EL (cell line): ENCODE measurements at places on chromosomes 1 and 21.
A peak's percentile ranks its signal among the peaks of the same experiment; 100 is the strongest.

GRCh38 chr1:230109895-230110667 is 43.0 kb downstream of the GALNT2 start:
- DNase-seq = no peak

DNA sequence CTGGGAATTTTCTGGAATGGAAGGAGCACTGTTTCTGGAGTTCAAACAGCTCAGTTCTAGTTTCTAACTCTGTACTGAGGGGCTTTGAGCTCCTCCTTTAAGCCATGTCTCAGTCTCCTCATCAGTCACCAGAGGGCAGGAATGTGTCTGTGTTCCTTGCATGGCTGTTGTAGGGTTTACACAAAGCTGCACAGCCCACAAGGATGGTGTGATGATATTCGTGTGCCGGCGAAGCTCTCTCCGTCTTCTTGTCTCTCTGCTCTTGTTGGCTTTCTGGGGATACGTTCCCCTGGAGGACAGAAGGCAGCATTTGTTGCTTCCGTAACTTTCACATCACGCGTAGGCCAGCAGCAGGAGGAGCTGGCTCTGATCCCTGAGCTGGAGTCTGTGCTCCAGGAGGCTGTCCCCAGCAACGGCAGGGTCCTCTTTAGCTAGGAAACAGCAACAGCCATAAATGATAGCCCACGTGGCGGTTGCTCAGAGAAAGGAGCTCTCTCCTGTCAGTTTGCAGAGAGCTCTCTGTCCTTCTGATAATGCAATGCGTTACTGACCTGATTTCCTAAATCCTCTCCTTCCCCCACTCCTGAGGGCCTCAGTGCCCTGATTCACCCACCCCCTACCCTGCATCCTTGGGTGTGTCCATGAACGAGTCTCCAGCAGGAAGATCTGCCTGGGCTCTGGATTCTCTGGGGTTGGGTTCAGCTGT is 189.2 kb upstream of the VAMP3 start:
- DNase-seq = no peak

DNA sequence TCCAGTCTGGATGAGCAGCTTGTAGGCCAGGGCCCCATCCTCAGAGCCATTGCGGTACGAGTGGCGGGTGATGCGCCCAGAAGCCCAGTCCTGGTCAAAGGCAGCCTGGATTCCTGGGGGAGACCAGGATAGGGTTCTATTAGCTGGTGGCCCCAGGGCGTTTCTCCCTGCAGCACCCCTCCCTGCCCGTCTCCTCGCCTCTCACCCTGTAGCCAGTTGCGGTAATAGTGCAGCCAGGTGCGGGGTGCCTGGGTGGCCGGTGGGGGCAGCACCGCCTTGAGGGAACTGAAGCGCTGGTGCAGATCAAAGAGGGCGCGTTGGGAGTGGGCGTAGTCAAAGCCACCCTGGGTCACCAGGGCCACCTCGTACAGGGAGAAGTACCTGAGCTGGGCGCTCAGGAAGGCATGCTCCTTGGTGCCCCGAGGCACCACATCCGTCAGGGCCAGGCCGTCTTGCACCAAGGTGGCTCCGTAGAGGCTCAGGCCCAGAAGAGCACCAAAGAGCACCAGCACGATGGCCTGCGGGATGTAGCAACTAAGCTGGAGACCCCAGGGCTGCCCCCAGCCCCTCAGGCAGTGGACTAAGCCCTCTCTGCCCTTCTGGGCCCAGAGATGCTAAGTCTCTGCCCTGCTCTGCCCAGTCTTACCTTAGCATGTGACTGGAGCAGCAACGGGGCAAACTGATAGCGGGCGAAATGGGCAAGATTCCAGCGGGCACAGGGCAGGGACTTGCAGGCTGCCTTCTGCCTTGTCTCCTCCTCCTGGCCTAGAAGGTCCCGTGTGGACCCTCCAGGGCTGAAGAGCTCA is 15.7 kb downstream of the PTCH2 start:
- DNase-seq = no peak

DNA sequence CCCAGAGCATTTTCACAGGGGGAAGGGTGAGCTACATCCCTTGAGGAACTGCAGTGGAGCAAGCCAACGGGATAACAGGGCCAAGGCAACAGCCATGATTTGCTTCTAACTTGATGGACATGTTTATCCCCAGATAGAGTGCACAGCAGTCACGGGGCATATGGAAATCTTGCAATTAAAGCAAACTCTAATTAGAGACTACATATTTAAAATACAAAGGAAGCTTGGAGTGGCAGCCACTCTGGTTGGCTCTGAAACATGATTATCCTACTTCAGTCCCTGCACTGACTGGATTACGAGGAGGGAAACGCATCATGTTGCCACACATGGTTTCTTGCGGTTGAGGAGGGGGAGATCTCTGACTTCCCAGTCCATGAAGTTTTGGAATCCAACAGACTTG is 60.8 kb downstream of the BEND5 start:
- DNase-seq = no peak

GRCh38 chr1:60835649-60836048 is 246.7 kb upstream of the NFIA start:
- no peak for DNase-seq

DNA sequence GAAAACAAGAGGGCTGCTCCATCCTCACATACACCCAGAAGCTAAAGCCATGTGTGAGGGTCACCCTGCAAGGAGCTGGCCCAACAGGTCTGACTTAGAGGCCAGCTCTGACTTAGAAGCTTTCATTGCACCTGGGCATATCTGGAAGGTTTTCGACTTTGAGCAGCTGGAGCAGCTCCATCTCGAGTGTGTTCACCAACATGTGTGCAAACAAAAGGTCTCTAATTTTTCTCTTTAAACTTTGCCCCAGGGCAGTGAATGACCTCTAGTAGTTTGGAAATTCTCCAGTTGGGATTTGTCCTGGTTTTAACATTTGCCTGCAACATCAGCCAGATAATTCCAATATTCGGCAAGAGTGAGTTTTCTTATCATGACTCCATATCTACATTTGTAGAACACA is 108.3 kb downstream of the TNR start:
- no peak for DNase-seq

- DNase-seq = peak; percentile 50
Measured at GRCh38 chr1:81681601-81682266, 119.0 kb upstream of the ADGRL2 start.

DNA sequence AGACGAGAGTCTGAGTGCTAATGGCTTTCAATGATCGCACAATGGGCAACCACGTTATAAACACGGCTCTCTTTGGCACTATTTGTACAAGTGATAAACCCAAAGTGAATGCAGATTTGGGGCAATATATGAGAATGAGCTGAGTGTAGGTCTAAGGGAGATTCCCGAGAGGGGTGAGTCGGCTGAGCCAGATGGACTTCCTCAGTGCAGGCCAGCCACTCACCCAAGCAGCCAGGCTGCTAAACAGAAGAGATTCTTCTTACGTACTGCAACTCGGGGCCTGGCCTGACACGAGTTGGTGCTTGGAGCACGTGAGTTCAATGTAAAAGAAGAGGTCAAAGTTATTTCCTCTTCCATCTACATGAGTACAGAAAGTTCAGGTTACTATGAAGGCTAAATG is 6.2 kb upstream of the MIXL1 start:
- DNase-seq = peak; percentile 22

- DNase-seq = peak; percentile 38
Measured at GRCh38 chr1:150574260-150575071, 4.9 kb downstream of the MCL1 start.

- peak; percentile 74 for DNase-seq
Measured at GRCh38 chr1:211577819-211578639, 932 bp downstream of the SLC30A1 start.

DNA sequence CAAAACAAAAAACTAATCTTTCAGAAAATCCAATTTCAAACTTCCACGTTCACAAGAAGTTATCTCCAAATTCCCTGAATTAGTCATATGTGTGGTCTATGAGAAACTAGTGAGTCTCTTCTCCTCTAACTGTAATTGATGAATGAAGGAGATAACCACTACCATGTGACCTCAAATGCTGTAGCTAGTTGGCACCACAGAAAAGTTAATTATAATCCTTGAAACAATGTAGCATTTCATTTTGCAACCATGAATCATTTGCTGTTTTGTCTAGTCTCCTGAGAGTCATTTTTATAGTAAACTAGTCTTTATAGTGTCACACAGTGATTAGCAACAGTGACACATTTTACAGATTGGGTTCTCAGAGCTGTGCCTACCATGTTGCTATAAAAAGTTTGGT is 287.5 kb downstream of the LRRIQ3 start:
- no peak for DNase-seq

GRCh38 chr1:53501065-53502005 is 42.1 kb downstream of the DMRTB1 start:
- no peak for DNase-seq

DNA sequence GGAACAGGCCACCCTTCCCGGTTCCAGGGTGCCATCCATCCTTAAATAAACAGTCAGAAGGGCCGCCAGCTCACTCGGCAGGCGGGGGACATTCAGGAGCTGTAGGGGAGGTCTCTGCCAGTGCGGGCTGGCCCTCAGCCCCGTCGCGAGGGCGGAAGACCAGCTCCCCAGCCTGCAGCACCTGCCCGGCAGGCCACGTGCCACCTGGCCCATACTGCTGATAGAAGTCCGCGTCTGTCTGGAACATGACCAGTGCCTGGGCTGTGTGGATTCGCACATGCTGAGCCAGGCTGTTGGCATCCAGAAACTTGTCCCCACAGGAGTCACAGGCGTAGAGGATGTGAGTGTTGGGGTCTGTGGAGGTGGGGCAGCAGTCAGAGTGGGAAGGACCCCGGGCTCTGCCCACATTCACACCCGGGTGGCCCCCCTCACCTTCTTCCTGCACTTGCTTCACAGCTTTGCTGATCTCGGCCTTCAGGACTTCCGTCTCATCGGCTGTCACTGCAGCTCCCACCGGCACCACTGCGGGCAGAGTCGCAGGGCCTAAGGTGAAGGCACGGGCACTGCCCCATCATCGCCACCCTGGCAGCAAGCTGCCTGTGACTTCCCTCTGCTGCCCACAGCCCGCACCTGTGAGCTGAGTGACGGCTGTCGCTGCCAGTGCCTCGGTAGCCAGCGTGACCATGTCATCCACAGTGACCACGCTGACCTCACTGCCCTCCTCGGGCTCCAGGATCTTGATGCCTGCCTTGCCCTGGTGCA is 33.8 kb downstream of the ZBTB17 start:
- DNase-seq = no peak

DNA sequence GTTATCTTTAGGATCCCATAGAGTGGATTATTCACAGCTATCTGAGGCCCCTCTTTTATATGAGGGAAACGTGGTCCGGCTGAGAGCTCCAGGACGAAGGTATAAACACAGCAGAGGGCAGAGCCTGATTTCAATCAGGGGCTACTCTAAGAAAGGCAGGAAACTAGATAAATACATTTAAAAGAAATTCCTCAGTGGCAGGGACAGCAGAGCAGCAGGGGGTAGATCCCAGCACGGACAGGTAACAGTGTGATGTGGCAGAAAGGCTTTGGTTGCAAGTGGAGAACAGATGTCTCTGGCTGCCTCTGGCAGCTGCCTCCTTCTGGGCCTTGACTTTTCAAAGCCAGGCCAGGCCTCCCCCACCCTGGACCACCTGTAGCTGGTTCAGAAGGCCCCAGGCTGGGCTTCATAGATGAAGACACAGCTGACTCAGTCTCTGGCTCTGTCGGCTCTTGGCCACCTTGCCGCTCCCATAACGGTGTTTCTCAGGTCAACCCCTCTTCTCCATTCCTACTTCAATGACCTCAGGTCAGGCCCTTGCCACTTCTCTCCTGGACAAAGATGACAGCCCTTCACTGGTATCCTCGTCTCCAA is 43.8 kb downstream of the FAM78B start:
- no peak for DNase-seq

GRCh38 chr1:68145418-68146126 is 86.8 kb downstream of the WLS start:
- DNase-seq = no peak

DNA sequence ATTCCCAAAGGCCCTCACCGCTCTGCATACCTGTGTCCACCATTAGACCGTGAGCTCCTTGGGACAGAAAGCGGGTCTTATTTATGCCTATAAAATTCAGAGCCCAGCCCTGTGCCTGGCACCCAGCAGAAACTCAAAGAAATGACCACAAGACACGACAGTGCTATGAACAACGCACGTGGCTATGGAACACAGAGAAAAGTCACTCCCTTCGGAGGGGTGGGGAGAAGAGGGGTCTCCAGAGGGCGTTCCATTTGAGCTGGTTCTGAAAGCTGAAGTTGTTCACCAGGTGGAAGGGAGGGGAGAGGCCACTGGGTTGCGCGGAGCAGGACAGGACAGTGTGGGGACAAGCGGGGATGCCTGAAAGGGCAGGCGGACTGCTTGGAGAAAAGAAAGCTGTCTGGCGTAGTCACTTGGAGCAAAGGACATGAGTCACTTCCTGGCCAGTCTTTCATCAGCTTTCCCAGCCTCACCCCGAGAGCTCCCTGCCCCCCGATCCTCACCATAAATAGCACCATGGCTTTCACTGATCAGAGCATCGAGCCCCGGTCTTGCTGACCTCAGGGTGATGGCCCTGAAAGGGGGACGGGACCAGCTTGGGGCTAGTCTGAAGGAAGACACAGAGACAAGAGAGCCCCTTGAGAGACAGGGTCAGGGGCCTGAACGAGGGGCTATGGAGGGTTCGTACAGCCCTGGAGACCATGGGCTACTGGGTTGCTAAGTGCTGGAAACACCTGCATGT is 28.5 kb downstream of the ECE1 start:
- peak; percentile 97 for DNase-seq

DNA sequence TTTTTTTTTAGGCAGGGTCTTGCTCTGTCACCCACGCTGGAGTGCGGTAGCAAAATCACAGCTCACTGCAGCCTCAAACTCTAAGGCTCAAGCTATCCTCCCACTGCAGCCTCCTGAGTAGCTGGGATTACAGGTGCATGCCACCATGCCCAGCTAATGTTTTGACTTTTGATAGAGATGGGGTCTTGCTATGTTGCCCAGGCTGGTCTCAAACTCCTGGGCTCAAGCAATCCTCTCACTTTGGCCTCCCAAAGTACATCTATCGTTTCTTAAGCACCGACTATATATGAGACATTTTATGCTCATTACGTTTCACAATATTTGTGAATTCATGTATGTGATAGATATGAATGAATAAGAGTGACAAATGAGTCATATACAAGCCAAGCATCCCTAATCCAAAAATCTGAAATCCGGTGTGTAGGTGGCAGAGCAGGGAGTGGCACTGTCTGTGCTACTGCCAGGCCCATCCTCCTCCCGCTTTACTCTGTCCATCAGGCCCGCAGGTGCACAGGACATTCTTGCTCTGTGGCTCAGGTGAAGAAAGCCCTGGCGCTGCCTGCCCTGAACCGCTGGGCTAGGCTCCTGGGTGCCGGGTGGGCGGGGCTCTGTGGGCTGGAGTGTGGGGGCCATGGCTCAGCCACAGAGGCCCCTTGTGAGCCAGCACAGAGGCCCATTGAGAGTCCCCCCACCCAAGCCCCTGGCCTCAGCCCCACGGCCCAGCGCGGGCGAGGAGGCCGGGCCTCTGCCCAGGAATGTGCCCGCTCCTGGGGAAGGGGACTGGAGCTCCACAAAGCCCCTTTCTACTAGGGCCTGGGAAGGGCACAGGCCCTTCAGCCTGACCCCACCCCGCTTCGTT is 45.3 kb downstream of the HSPG2 start:
- no peak for DNase-seq

DNA sequence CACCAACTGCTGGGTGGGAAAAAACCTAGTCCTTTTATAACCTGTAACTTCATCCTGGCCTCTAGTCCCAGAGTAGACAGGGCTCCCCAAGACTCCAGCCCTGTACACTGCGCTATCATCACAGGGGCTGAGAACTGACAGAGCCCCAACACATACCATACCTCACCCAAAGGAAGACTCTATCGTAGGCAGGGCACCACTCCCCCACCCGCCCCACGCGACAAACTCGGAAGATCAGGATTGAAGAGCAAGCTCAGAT is 15.8 kb downstream of the INPP5B start:
- DNase-seq = no peak

GRCh38 chr21:36162631-36163030 is 6.0 kb downstream of the DOP1B start:
- DNase-seq = peak; percentile 17
